ENCODE measurements at places on chromosomes 4 and X.
A peak's percentile ranks its signal among the peaks of the same experiment; 100 is the strongest.

- no peak for DNase-seq
Measured at GRCh38 chr4:124092541-124092984, 620.0 kb downstream of the ANKRD50 start.

- DNase-seq = no peak
Measured at GRCh38 chrX:10223781-10224180, 67.0 kb downstream of the CLCN4 start.

DNA sequence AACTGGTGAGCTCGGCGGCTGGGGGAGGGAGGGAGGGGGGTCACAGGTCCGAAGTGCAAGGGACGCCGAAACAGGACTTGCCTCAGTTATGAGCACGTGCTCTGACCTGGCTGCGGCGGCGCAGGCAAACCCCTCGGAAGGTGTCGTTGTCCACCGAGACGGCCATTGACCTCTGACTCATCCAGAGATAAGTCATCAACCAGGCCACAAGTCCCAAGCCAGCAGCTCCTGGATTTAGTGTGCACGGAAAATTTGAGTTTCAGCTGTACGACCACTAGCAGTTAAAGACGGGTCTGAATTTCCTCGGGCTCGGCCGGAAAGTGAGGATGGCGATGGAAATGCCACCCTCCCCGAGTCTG, 674 bp downstream of the SH3D19 start:
- no peak for DNase-seq

- DNase-seq = no peak
Measured at GRCh38 chrX:85590638-85591037, 211.2 kb upstream of the POF1B start.

GRCh38 chrX:7889135-7889534, 38.1 kb downstream of the PNPLA4 start:
- no peak for DNase-seq

- DNase-seq = peak; percentile 67
Measured at GRCh38 chrX:9378980-9379696, 85.7 kb upstream of the TBL1X start.

GRCh38 chr4:153369021-153369420, 24.5 kb downstream of the MND1 start:
- DNase-seq = no peak

DNA sequence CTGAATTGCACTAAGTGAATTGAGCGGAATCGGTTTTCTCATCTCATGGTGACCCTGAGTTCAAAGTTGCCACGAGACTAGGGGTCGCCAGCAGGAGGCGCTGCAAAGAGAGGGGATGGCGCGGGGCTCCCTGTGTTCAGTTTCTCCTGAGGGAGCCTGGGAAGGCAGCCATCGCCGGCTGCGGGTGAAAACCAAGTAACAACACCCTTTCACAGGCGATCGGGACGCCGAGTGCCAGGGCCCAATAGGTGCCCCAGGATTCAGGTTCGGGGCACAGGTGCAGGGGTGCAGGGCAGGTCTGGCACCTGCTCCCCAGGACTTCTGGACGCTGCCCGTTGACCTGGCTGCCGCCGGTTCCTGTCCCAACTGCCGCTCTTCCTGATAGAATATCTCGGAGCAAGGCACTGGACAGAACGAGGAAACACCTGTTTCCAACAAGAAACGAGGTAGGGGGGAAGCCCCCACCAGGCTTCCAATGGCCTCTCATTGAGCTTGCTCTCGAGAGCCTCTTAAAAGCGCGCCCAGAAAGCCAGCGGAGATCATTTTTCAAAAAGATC, 1.1 kb upstream of the FGF16 start:
- peak; percentile 11 for DNase-seq

- no peak for DNase-seq
Measured at GRCh38 chr4:116926631-116927295, 158.6 kb downstream of the TRAM1L1 start.

- no peak for DNase-seq
Measured at GRCh38 chrX:109601486-109601885, 23.5 kb downstream of the KCNE5 start.

DNA sequence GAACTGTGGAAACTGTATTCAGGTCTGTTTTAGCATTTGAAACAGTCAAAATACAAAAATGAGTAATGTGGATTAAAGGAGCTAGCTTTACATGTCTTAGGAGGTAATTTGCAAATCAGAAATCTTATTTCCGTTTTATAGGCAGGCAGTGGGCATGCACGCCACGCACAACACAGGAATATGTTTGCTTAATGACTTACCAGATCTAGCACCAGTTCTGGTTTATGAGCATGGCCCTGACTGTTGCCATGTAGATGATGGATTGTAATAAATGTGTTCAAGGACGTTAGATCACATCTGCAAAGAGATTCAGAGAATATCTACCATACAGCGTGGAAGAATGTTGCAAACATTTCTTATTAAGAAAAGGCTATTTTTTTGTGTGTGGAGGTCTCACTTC, 344.5 kb upstream of the NR3C2 start:
- DNase-seq = no peak

DNA sequence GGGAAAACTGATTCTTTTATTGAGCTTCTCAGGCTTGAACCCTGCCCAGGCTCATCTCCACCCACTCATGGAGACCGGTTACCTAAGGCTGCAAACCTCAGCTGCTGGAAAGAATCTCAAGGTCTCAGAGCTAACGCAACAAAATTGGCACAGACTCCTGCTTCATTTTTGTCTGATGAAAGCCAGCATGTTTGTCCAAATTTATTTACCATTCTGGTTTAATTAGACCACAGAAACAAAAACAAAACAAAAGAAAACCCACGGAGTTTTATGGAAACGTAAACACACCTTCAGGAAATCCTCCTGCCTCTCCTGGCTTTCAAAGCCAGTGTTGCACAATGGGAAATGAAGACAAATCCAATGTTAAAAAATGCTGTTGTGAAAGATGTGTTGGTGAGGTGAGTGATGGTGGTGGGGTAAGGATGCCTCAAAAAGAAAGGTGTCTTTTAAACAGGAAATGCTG, 56.4 kb upstream of the PDLIM3 start:
- no peak for DNase-seq

DNA sequence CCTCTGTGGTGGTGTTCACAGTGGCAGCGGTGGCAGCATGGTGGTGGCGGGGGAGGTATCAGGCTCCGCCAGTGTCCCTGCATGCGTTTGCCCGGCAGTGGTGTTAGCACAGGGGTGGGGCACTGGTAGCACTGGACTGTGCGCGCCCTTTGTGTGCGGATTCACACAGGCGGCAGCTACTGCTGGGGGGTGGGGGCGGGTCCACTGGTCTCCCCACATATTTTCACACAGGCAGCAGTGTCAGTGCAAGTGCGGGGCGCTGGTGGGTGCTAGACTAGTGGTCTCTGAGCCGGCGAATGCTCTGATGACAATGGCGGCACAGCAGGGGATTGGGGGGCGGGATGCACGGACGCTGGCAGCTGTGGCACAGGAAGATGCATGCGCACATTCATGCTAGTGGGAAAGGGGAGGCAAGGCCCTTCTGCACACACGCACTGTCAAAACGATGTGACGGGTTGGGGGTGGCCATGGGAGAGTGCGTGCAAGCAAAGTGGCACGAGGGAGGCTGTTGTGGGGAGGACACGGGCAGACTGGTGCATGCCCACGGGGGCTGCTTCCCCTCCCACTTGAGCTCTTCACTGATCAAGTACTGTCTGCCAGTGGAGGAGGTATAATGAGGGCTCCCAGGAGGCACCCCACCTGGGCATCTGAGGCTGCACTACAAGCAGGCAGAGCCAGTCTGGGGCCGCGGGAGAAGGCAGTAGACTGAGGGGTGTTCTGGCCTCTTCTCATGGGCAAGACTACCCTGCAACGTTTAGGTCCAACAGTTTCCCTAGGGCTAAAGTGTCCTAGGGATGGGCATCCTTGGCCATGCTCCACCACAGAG, 53.0 kb downstream of the POF1B start:
- DNase-seq = no peak

GRCh38 chr4:150590631-150591030, 8.7 kb downstream of the MAB21L2 start:
- no peak for DNase-seq

DNA sequence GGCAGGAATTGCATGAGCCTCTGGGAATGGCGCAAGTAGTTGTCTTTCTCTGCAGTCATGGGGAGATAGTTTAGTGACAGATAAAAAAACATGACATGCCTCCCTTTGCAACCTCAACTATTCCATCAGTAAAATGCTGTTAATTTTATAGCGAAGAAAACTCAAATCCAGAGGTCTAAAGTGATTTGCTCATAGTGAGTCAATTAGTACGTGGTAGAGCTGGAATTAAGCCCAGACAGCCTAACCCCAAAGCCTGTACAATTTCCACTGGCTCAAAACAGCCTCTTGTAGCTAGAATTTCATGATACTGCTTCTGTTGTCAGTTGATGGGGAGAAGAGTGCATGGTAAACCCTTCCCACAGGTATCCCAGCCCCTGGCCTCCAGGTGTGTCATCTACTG, 81.3 kb upstream of the TRPC5 start:
- no peak for DNase-seq

DNA sequence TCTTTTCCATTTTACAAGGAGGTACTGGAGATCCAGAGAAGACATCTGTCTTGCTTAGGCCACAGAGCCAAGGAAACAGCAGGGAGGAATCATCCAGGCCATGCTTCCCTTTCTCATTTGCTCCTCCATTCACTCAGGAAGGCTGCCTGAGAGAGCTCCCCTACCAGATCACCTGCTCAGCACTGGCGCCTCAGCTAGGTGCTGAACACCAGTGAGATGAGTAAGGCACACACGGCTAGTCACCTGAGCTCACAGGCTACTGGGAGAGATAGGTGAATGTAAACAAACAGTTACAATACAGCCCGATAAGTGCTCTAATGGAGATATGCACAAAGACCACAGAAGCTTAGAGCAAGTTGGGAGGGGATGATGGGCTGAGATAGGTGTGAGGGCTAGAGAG, 149.8 kb upstream of the ARHGEF9 start:
- no peak for DNase-seq

- no peak for DNase-seq
Measured at GRCh38 chr4:5940470-5941203, 47.8 kb upstream of the CRMP1 start.

DNA sequence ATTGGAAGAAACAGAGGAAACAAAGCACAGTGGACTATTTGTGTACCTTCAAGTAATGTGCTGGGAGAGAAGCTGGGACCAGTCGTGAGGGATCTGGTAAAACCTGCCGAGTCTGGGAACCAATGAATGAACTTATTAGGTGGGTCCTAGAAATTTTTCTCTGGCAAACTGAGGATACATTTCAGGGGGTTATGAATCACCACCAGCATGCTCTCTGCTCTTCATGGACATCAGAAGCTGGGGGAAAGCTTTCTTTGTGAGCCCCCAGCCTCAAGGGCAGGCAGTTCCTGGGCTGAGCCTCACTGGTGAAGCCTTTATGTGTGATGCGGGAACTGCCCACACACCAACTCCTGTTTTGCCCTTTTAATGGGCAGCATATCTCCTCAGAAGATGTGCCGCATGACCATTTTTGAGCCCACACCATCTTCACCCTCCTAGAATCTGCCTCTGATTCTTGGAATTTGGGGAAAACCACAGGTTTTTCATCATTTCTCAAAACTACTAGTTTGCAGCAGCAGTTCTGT, 95.4 kb upstream of the ENPP6 start:
- peak; percentile 17 for DNase-seq

DNA sequence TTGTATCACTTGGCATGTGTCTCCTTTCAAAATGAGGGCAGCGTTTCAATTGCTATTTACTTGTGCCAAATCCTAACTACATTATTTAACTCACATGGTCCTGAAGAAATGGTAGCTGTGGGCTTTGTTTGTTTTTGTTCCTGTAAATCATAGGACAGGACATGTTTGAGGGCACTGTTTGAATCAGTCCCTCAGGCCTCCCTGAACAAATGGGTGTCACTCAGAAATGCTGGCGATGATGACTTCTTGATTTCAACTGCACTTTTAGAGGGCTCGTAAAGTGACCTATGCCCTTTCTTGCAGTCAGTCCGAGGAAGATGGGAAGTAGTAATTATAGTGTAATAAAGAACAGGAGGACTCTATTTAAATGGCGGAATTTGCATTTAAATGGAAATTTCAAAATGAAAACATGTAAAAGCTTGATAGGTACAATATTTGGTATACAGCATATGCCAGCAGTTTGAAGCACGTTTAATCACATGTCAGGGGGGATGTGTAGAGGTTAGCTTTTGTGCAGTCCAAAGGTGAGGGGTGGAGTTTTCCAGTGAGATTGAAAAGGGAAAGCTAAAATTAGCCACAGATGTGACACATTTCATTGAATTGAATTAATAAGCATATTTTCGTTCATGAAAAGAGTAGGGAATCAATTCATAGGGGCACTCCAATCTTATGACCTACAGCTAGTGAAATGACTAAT, 1958.7 kb upstream of the IGFBP7 start:
- DNase-seq = no peak

GRCh38 chrX:65894133-65894532, 145.7 kb downstream of the VSIG4 start:
- DNase-seq = no peak

DNA sequence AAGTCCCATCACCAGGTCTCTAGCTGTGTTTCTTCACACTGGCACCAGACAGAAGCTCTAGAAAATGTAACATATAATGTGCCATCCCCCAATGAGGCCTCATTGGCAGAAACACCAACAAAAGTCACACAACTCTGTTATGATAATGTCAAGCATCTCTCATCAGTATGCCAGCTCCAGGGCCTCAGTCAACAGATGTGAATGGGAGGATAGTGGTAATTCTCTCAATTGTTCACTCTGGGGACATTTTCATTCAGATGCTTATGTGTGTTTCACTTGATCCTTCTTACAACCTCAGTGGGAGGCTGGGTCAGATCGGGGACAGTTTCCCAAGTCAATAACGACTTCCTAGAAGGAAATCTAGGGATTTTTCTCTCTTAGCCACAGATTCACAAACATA, 57.5 kb upstream of the SCOC start:
- no peak for DNase-seq

DNA sequence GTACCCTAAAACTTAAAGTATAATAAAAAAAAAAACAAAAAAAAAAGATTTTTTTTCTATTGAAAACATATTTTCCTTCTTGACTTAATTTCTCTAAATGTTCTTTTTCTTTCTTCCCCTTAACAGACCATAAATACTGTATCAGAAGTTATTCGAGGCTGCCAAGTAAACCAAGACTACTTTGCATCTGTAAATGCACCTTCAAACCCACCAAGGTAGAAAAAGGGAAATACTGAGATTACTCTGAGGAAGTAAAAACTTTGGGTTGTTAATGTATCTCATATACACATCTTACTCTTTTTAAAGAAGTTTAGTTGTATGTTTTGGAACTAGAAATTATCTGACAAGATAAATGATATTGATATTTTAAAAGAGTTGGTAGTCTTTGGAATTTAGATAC, 65.6 kb downstream of the USO1 start:
- no peak for DNase-seq

- DNase-seq = peak; percentile 13
Measured at GRCh38 chrX:16712548-16713155, at the start of gene CTPS2. CTPS2 (minus strand) TSS chrX:16712669; CDS start chrX:16702902, 9,767 bp downstream.

- DNase-seq = no peak
Measured at GRCh38 chr4:144699565-144699964, 53.6 kb downstream of the HHIP start.

GRCh38 chrX:66638591-66639500, at the start of gene EDA2R:
EDA2R (minus strand) TSS chrX:66639078; CDS start chrX:66616020, 23,058 bp downstream.
- no peak for DNase-seq

GRCh38 chr4:159104694-159105414, 2.0 kb downstream of the RAPGEF2 start:
- no peak for DNase-seq

GRCh38 chrX:9957743-9958142, 9.4 kb upstream of the CLDN34 start:
- no peak for DNase-seq

- DNase-seq = no peak
Measured at GRCh38 chr4:81620442-81620841, 148.7 kb upstream of the RASGEF1B start.

All from GF-D8 (cell line).